ENCODE measurements at places on chromosomes 2 and 18.
A peak's percentile ranks its signal among the peaks of the same experiment; 100 is the strongest.

GRCh38 chr18:60667016-60667415, 294.4 kb upstream of the MC4R start:
- no peak for DNase-seq

GRCh38 chr2:237304763-237305514, 109.0 kb downstream of the COL6A3 start:
- no peak for DNase-seq

- no peak for DNase-seq
Measured at GRCh38 chr2:214628091-214628490, 181.4 kb downstream of the BARD1 start.

DNA sequence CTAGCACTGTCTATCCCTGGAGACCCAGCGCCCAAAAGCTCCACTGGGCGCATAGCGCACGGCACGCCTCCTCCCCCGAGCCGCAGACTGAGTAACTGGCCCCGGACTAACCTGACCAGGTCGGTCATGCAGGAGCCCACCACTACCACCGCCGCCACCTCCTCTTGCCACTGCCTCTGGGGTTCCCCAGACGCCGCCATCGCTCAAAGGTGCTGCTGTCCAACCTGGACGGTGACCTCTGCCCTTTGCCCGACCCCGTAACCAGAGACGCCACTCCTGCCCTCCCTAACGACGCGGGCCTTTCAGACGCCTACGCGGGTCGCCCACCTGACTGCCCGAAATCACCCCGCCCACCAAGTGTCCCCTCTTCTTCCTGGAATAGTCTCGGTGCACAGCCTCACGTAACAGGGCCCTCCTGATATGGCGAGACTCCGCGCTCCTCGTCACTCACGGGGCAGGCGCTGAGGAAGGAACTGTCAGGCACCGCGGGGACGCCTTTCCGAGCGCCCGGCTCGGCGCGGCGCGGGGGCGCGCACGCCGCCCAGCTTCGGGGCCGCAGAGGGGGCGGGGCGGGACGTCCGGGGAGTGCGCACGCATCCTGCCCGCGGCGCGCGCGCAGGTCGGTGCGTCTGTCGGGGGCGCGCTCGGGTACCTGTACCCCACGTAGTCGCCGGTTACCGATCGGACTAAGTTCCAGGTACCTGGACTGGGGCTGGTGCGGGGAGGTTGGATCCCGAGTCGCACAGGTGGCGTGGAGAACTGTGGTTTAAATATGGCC, at the start of the genes BABAM2 and RBKS:
BABAM2 (plus strand) TSS at position 584 of the 778 bp plus-strand sequence. CDS start 3,828 bp downstream, outside the sequence.
RBKS (minus strand) TSS at position 242 of the 778 bp plus-strand sequence; CDS start at position 200, 42 bp downstream.
- DNase-seq, result peak; percentile 82

DNA sequence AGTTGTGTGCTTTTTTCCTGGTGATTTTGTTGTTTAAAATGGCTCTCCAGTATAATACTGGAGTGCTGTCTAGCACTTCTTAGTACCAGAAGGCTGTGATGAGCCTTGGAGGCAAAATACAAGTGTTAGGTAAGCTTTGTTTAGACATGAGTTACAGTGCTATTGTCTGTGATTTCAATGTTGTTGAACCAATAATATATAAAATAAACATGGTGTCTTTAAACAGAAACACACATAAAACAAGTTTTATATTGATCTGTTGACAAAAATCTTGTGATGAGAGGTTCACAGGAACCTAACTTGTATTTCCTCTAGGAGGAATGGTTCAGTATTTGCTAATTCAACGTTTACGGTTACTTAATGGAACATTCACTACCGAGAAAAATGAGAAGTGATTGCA, 5.0 kb upstream of the FAM171B start:
- DNase-seq, result no peak

DNA sequence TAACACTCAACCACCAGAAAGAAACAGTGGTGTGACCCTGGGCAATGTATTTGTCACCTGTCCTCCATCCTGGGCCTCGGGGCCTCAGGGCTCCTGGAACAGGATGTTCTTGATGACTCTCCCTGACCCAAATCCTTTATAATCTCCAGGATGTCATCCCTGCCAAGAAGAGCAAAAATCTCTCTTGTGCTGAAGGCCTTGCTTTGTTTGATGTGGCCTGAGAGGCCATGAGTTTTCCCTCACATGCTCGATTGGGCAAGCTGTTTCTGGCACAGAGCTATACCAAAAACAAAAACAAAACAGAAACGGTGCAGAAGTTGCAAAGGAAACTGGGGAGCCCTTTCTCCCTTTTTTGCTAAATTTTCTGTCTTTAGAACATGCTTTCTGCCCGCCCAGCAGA, 35.7 kb upstream of the ST3GAL5 start:
- DNase-seq, result no peak

GRCh38 chr2:134839649-134840048, 1.2 kb downstream of the ACMSD start:
- no peak for DNase-seq

GRCh38 chr2:143726151-143726845, 597.1 kb downstream of the ARHGAP15 start:
- DNase-seq, result no peak

DNA sequence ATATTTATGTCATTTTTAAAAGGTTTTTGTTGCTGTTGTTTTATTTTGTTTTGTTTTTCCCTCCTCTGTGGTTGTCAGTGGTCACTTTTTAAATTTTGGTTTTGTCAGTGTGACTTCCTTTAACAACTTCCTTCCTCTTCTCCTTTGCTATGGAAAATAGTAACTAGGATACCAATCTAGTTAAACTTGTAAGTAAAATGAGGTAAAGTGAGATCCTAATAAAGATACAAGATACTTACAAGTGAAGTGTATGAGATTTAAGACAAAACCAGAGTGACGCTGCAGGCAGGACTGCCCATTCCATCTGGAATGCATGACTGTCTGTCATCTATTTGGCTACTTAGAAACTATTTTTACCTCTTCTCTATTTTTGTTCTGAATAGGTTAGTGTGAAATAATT, 30.6 kb upstream of the CREB1 start:
- no peak for DNase-seq

- no peak for DNase-seq
Measured at GRCh38 chr18:78906066-78906465, 73.6 kb upstream of the SALL3 start.

DNA sequence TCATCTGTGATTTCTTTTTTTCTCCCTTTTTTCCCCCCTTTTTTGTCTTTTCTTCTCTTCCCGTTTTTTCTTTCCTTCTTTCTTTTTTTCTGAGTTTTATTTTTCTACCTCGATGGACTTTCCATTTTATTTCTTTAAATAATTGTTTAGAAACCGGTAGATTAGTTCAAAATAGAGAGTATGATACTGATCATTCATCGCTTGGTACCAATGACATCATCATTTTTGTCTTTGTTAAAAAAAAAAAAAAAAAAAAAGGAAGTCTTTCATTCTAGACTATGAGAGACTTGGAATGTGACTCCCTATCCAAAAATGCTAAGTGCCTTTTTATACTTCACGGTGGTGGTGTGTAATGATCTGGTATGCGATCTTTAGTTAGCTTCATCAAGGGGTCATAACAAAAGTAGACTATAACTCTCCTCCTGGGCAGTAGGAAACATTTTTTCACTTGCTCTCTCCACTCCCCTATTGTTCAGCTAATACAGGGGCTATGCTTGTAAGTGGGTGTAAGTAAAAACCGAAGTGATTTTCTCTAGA, 1517.5 kb upstream of the ZEB2 start:
- DNase-seq, result no peak

DNA sequence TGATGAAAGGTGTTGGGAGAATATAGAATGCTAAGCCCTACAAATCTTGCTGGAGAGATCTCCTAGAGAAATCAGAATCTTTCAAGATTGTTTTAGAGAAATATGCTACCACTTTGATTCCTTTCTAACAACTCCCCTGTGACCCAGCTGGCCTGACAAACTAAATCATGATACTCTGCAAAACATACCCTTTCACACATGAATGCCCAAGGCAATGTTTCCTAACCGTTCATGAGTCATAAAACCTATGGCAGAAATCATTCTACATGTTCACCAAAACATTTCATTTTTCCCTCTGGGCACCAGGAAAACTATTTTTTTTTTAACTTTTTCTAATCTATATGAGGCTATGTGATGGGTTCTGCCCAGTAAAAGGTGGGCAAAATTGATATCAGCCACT, 77.8 kb upstream of the SETBP1 start:
- DNase-seq, result no peak

DNA sequence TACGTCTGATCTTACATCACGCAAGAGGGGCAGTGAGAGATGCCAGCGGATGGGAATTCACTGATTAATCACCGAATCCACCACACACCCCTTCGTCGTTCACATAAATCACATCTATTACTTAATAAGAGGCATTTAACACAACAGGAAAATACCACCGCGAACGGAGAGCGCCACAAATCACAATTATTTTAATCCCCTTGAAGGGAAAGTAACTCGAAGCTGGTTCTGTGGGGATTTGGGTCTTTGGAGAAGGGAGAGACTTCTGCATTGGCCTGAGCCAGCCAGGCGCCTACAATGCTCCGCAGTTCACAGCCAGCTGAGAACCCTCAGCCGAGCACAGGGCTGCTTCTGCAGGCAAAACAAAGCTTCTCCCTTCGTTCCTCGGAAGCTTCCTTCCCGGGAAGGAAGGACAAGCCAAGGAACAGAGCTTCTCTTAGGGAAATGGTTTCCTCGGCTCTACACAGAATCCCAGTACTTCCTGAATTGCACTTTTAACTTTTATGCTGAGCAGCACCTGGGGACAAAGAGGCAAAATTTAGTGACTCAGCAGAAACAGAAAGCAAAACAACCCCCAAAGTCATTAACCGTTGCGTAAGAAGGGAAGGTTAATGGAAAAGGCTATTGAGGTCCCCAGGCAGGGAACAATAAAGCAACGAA, at the start of gene LRP1B:
LRP1B (minus strand) TSS at position 7 of the 660 bp plus-strand sequence. CDS start 287 bp downstream, outside the sequence.
- no peak for DNase-seq

DNA sequence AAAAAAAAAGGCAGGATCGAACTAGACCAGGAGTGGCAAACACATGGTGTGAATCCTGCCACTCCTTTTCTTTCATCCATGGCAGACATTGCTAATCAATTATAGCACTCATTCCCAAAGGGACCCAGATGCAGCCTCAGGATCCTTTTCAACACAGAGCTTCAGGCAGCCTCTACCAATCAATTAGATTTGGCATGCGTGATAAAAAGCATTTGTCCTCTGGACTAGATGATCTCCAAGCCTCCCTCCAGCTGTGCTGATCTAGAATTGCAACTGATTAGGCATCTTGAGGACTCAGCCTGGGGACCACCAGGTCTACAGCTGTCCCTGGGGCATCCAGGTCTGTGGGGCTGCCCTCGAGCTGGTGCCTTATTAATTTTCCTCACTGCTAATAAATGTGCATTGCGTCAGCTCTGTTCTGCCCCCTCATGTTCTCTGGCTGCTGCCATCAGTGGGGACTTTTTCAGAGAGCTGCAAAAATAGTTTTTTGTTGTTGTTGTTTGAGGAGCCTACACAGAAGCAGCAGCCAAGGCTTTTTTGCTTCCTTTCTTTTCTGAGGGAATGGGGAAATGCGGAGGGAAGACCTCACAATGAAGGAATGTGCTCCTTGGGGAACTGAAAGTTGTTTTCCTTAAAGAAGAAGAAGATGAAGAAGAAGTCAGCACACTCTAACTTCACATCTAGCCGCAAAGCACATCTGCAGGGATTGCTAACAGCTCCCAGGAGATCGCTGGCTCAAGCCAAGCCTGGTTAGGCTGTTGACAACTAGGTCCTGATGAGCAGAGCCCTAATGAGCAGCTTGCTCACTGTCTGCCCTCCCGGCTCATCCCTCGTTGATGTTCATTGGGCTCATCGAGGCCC, 8.8 kb upstream of the ATOH8 start:
- no peak for DNase-seq

DNA sequence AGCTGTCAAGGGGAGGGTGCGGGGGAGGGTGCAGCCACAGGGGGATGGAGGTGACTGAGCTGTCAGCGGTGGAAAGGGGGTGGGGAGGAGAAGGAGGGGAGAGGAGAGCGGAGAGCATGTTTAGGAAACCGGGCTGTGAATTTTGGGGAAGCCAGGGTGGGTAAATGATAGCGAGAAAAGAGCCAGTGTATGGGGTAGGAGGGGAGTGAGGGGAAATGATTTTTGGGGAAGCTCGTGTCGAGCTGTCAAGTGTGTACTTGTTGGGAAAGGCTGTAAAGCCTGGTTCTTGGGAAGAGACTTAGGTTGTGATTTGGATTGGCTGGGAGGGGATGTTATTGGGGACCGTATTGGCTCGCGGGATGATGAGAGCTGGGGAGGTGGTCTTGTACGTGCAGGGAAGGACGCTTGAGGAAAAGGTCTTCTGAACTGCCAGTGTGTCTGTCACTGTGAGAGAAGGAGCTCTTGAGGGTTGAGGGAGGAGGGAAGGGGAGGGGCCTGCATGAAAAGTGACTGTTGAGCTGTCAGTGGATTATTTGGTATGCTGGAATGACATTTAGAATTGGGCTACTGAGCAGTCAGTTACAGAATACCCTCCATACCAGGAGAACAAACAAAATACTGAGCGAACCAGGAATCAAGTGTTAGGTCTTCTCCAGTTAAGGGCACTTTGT, 1.0 kb downstream of the UBR3 start:
- peak; percentile 21 for DNase-seq

DNA sequence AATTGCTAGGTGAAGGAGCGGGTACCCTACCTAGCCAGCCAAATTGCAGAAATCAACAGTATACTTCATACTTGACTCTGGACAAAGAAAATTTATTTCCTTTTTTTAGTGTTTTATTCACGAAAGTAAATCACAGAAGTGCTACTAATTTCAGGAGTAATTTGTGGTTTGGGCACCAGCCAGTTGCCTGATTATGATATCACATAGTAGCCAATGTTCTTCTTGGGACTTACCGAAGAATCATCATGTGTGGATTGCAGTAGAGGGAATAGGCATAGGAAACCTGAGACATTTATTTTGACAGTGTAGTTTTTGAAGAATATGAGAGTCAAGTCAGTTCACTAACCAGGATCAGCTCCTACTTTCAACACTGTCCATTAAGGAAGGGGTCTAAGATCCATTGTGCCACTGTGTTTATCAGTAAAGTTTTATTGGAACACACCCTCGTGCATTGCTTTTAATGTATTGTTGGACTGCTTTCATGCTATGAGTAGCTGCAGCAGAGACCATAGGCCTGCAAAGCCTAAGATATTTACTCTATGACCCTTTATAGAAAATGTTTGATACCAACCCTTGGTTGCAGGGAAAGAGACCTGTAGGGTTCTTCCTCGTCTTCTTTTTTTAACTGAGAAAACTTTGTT, 32.1 kb downstream of the TNFRSF11A start:
- DNase-seq, result no peak

- no peak for DNase-seq
Measured at GRCh38 chr2:120798567-120799247, 63.0 kb downstream of the GLI2 start.

- no peak for DNase-seq
Measured at GRCh38 chr2:30363406-30363805, 83.6 kb upstream of the LCLAT1 start.

- no peak for DNase-seq
Measured at GRCh38 chr2:204274991-204275390, 270.3 kb upstream of the PARD3B start.

Measured in stimulated activated CD8-positive, alpha-beta memory T cell treated with anti-CD3 and anti-CD28 coated beads, Interleukin-7, amount 100 ng/mL, for 1 hour (primary cell).